ENCODE measurements at places on chromosomes 12 and 14.

GRCh38 chr12:68358532-68359485, 26.6 kb upstream of the MDM1 start:
- peak; percentile 57 for DNase-seq

DNA sequence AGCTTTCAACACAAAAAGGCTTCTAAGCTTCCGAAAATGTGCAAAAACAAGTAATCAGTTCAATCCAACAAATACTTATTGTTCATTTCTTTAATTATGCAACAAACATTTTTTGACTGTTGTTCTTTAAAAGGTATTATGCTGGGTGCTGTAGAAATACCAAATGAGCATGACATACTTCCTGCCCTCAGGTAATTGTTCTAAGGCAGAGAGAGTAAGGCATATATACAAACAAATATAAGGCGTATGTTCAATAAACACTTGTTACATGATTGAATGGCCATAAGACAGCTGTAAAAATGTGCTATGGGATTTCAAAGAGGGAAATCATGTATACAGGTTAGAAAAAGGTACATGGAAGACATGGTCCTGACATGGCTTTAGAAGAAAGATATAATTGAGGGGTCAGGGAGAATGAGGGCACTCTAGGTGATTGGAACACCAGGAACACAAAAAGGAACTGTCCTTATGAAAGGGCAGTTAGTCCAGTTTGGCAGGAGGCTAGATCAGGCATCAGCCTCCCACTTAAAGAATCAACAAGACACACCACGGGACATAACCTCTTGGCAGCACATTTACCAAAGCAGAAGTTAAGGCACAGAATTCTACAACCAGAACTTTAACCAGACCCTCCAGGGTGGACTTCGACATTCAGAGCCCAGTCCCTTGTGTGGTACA, 135.8 kb upstream of the SCAF11 start:
- DNase-seq: no peak

- no peak for DNase-seq
Measured at GRCh38 chr14:95008445-95009217, 148.7 kb downstream of the DICER1 start.

GRCh38 chr12:132360410-132360809, 31.0 kb upstream of the GALNT9 start:
- DNase-seq: no peak

GRCh38 chr12:31959161-31959700, at the start of gene RESF1:
Gene RESF1, plus strand, starts transcription at chr12:31959415. Its CDS starts 21,541 bp downstream, at chr12:31980956.
- peak; percentile 79 for DNase-seq

- DNase-seq: no peak
Measured at GRCh38 chr14:51609955-51610283, 41.8 kb upstream of the FRMD6 start.

DNA sequence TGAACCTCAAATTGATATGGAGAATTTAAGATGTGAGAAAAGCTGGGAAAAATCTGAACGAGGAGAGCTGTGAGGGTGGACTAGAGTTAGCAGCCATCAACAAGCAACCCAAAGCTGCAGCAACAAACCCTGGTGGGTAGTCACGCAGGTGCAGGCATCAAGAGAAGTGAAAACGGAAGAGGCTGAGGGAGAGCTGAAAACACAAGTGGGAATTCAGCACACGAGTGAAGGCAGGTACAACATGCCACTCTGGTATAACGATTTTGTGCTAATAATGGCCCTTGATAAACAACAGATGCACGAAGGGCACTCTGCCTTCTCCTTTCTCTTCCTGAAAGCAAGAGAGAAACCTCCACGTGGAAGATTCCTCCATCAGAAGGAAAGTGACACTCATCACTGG, 11.5 kb downstream of the TCL1B start:
- DNase-seq: no peak

- DNase-seq: no peak
Measured at GRCh38 chr12:103011974-103012763, 54.7 kb downstream of the ASCL1 start.

- DNase-seq: no peak
Measured at GRCh38 chr12:124361074-124361970, 66.4 kb downstream of the RFLNA start.

DNA sequence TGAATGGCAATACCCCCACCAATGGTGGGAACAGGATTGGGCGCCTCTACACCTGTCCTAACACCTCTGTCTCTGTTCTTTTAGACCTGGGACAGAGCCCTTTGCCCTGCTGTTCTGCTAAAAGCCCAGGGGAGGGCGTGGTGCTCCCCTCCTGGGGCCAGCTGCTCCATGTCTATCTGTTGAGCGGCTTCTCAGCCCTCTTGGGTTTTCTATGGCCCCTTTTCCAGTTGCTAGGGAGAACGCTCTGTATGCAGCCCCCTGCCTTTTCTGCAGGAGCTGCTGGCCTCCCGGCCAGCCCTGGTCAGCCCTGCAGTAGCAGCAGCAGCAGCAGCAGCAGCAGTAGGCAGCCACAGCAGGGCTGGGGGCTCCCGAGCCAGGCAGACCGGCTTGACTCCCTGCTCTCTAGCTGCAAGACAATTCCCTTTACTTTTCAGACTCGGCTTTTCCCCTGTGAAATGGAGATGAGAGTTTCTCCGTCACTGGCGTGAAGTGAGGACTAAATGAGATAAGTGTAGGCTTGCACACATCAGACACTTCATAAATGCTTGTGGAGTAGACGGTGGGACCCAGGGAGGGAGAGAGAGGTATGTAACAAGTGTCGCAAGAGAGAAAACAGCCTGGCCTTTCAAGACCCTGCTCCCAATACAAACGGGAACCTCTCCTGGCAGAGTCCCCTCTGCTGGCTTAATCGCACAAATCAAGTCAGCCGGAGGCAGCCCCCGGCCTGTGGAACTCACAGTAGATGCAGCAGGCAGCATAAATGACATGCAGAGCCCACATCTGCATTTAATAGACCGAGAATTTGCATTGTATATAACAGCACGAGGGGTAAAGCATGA, 1.0 kb downstream of the RTL1 start:
- DNase-seq: peak; percentile 52

- DNase-seq: peak; percentile 27
Measured at GRCh38 chr12:83823386-83824045, 1089.1 kb downstream of the SLC6A15 start.

- DNase-seq: no peak
Measured at GRCh38 chr12:123071099-123071800, 79.6 kb downstream of the PITPNM2 start.

DNA sequence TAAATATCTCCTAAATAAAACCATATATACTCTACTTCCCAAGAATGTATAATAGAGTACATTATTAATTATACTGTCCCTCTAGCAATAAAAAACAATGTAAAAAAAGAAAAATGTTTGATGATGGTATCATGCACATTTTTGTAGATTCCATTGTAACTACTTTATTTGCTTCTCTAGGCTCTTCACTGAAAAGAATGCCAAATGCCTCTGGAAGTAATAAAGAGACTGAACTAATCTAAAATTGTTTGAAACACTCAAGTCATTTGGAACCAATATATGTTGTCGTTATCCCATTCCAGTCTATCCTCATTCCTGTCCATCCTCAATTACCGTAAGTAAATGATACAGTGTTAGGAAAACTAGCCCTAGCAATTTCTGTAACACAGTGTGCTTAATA, 233.6 kb downstream of the C12orf50 start:
- no peak for DNase-seq

DNA sequence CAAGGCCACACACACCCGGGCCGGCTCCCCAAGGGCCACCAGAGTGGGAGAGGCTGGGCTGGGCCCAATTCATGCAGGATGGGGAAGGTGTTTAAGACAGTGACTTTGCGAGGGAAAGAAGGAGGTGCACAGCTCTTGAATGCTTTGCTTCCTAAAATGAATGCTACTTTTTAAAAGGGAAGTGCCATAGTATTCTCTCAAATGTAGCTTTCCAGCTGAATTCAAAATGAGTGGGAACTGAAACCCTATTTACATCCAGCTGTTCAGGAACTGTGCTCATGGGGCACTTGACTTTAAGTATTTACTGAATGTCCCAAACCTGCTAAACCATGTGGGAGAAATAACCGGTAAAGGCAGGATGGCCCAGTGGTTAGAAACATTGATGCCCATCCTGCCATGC, 7.6 kb downstream of the ITPK1 start:
- no peak for DNase-seq

- no peak for DNase-seq
Measured at GRCh38 chr14:54148251-54148650, 191.6 kb upstream of the BMP4 start.

- no peak for DNase-seq
Measured at GRCh38 chr12:94261119-94261518, 112.7 kb downstream of the PLXNC1 start.

DNA sequence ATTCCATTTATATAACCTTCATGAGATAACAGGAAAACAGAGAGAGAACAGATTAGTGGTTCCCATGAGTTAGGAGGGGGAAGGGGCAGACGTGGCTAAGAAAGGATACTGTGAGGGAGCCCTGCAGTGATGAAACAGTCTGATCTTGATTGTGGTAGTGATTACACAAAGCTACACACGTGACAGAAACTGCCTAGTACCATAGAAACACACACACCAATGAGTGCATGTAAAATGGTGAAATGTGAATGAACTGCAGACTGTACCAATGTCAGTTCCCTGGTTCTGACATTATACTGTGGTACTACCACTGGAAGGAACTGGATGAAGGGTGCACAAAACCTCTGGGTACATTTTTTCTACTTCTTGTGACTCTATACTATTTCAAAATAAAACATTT, 36.9 kb downstream of the NRDE2 start:
- DNase-seq: no peak

- DNase-seq: peak; percentile 43
Measured at GRCh38 chr14:88554457-88555286, at the start of gene PTPN21. Gene PTPN21, minus strand, starts transcription at chr14:88555007. Its CDS starts 4,590 bp downstream, at chr14:88550417.

- no peak for DNase-seq
Measured at GRCh38 chr12:63152321-63152700, 1.3 kb upstream of the AVPR1A start.

- peak; percentile 40 for DNase-seq
Measured at GRCh38 chr14:86462193-86462753, 932.3 kb downstream of the FLRT2 start.

DNA sequence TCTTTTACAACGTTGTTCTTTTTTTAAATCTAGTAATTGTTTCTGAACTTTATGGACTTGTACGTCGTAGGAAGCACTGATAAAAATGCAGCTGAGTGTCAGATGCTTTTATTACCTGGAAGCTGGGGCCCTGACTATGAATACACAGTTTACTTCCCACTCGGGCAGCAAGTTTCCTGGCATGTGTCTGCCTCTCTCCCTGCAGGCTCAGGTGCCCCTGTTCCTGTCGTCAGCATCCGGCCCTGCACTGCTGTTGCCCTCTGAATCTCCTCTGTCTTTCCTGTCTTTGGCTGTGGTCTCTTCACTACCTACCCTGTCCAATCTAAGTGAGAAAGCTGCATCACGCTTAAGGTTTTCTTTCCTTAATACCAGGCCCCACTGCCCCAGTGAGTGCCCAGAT, 75.8 kb downstream of the PELI2 start:
- DNase-seq: no peak

GRCh38 chr14:52919971-52920370, 30.9 kb downstream of the FERMT2 start:
- no peak for DNase-seq

- DNase-seq: no peak
Measured at GRCh38 chr14:99862136-99862535, 68.9 kb downstream of the EML1 start.

GRCh38 chr14:23610090-23610814, 25.9 kb upstream of the DHRS2 start:
- DNase-seq: peak; percentile 96

GRCh38 chr12:24701343-24701742, 247.6 kb downstream of the BCAT1 start:
- DNase-seq: no peak

DNA sequence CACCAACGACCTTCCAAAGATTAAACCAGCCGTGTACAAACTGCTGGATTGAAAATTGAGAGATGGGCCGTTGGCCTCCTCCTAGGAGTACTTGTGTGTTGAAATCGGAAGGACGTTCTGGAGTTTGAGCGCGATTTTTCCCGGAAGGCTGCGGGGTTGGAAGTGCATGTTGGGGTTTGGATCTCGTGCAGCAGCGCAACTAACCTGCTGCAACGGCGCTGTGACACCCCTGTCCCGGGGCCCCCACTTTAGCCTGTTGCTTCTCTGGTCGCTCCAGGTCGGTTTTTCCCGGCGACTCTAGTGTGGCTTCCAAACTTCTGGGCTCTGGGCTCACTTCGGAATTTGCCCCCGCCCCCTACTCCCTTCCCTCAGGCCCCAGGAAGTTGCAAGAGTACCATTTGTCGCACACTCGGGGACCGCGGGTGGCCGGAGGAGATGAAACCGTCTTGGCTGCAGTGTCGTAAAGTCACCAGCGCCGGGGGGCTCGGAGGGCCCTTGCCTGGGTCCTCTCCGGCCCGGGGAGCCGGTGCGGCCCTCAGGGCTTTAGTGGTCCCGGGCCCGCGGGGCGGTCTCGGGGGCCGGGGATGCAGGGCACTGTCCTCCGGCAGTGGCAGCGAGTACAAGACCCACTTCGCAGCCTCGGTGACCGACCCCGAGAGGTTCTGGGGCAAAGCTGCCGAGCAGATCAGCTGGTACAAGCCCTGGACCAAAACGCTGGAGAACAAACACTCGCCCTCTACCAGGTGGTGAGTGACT, at the start of gene ACSS3:
TSS of gene ACSS3 (plus strand) at position 394 of the 756 bp plus-strand sequence. CDS start at position 436, 42 bp downstream.
- peak; percentile 67 for DNase-seq

DNA sequence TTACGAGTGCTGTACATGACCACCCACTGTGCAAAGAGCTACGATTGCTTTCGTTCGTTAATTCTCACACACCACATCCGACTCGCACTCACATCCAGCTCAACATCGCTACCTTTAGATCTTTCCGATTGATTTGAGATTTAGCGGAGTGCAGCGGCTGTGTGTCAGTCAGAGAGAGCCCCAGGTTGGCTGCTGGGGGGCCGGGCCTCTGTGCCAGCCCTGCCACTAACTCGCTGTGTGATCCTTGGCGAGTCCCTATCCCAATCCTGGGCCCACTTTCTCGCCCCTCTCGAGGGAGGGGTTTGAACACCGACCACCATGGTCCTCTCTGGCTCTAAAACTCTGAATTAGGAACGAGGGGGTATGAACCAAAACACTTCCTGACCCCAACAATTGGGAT, 8.6 kb downstream of the DLK1 start:
- DNase-seq: no peak

DNA sequence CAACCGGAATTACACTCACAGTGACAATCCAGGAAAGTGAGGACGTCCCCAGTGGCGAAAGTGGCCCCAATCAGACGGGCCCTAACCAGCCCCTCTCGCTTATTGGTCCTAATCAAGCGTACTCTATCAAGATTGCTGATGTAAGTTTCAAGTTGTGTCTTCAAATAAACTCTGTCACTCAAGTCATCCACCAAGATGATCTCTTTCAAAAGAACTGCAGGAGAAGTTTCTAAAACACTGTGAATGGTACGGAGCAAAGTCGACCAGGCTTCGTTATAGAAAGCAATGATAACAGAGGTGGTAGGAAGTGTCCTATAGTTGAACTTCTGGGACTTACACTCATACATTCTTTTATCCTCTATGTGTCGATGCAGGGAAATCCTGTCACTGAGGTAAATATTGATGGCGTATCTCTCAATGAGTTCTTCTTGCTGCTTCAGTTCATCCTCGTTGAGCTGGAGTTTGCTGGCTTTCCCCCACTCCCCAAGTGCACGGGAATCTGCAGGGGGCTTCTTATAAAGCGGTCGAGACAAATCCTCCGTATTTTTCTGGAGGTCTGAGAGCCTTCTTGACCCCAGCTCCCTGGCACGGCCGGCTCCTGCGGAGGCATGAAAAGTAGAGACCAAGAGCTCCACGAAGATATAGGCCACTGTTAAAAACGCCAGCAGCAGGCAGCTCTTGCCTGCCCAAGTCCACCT, 604 bp downstream of the GALNT4 start:
- no peak for DNase-seq

All from HepG2 (cell line).